ENCODE measurements at places on chromosomes 6 and 20.

GRCh38 chr20:61730631-61731362, 334.9 kb downstream of the TAF4 start:
- no peak for DNase-seq

GRCh38 chr6:28589234-28589956, 63.7 kb downstream of the GPX5 start:
- no peak for DNase-seq

DNA sequence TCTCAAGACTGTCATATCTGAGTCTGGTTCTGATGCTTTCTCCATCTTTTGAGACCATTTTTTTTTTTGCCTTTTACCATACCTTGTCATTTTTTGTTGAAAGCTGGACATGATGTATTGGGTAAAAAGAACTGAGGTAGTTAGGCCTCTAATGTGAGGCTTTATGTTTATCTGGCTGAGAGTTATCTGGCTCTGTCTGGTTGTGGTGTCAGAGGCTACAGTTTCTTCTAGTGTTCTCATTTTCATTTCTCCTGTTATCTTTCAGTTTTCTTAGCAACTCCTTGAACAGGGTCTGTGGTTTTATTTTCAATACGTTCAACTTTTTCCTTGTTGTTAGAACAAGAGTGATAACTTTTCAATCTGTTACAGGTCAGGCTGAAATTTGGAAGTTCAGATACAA, 49.2 kb upstream of the ATXN1 start:
- no peak for DNase-seq

DNA sequence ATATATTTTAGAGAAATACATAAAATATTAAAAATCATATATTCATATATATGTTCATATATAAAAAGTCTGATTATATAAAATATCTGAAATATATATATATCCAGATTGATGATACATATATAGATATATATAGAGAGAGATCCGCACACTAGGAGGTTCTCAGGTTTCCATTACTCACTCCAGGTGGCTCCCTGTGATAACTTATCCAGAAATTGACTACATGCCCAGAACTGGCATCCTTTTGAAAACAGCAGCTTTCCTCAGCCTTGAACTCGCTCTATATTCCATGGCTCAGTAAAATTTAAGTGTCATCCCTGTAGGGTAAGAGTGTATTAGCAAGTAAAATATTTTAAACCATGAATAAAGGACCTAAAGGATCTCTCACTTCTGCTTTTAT, 206.8 kb downstream of the TINAG start:
- DNase-seq: no peak

- no peak for DNase-seq
Observed at GRCh38 chr6:170162011-170162774, 128.7 kb downstream of the DLL1 start.

GRCh38 chr6:164105705-164106104, 691.2 kb downstream of the QKI start:
- no peak for DNase-seq

DNA sequence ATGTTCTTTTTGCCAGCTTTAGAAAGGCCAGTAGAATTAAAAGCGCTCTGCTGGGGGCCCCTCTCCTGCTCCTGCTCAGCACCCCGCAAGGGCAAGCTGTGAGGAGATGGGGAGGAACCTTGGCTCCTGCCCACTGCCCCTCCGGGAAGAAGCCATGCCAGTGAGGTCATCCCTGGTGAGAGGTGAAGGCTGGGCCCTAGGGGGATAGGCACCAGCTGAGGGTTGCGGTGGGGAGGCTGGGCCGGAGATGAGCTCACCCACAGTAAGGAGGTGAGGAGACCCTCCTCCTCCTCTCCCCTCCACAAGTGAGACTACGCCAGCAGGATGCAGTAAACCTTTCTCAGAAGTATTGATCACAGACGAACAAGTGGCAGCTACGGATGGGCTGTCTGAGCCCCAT, 32.1 kb downstream of the LRFN2 start:
- DNase-seq: no peak

DNA sequence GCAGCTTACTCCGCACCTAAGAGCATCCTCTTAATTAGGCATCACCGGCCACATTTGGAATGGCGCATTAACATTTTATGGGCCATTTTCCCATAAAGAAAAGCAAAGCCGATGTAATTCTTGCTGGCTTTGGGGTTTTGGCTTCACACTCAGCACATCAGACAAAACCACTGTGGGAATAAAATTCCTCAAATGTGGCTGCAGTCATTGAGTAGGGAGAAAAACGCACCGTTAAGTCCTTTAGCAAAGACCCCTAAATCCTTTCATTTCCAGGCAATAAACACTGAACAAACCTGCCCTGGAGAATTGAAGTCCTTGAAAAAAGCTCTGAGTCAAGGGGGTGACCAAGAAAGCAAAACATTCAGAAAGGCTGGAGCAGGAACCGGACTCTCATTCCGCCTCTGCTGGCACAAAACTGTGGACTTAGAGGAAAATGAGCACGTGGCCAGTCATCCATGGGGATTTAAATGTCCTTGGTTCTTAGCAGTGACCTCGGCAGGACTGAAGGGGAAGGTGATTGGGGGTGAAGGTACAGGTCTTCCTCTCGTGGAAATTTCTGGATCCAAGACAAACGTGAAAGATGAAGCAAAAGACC, 102.9 kb downstream of the CDH4 start:
- DNase-seq: no peak

DNA sequence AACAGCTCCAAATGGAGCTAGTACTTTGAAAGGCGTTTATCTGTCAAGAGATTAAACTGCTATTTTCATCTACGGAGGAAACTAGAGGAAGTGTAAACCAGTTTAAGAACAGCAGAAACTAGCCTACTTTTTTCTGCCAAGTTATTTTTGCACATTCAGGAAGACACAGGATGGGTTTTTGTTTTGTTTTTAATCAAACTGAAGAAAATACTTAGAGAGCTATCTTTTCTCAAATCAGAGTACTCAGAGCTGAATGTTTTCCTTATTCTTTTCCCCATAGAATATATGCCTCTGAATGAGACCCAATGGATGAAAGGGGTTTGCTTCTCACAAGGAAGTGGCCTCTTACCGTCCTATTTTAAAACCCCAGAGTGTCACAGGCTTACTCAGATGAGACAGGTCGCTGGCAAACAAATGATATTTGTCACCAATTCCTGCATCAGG, 538.5 kb downstream of the CD83 start:
- DNase-seq: no peak

- DNase-seq: no peak
Observed at GRCh38 chr6:170279426-170279825, 11.5 kb downstream of the DLL1 start.
